ENCODE measurements at places on chromosomes 13 and 19.

- DNase-seq, result peak; percentile 42
Observed at GRCh38 chr19:10419200-10419645, 1.1 kb upstream of the PDE4A start.

DNA sequence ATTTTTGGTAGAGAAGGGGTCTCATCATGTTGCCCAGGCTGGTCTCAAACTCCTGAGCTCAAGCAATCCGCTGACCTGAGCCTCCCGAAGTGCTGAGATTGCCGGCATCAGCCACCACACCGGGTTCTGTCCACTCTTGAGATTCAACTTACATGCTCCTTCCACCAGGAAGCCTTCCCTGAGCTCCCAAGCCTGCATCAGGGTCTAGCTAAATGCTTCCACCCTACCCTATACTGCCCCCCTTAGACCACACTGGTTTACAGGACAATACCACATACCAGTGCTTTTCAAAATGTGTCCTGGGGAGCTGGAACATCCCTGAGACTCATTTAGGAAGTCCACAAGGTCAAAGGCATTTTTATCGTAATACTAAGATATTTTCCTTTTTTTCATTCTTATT is 15.1 kb upstream of the CACNG8 start:
- DNase-seq, result no peak

DNA sequence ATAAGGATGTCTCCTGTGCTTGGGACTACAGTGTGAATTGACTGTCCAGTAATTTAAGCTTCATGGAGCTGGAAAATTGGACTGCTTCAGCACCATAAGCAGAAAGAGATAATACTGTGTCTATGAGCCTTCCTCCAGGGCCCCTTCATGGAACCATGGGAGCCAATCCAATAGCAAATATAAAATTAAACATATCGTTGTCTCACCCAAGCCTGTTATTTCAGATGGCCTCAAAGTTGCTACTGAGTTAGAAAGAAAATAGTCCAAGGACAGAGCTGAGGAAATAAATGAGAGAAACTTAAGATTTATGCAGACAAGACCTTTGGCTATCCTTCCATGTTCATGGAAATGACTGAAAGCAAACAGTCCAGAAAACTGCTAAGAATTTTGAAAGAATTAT is 57.2 kb downstream of the TNFSF11 start:
- DNase-seq, result no peak

DNA sequence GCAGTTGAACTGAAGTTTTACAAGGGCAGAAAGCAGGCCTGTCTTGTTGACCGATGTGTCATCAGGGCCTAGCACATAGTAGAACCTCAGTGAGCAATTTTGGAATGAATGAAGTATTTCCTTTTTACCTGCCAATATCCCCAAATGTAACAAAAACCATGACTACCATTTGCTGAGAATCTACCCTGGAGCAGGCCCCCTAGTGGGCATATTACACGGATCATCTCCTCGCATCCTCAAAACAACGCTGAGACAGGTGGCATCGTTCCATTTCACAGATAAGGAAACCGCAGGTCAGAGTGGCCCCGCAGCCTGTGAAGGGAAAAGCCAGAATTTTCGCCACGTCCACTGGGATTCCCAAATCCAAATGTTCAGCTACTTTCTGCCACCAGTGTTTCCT is 77.9 kb downstream of the CACNA1A start:
- DNase-seq, result no peak

- no peak for DNase-seq
Observed at GRCh38 chr13:26956522-26957142, 196.0 kb upstream of the GPR12 start.

DNA sequence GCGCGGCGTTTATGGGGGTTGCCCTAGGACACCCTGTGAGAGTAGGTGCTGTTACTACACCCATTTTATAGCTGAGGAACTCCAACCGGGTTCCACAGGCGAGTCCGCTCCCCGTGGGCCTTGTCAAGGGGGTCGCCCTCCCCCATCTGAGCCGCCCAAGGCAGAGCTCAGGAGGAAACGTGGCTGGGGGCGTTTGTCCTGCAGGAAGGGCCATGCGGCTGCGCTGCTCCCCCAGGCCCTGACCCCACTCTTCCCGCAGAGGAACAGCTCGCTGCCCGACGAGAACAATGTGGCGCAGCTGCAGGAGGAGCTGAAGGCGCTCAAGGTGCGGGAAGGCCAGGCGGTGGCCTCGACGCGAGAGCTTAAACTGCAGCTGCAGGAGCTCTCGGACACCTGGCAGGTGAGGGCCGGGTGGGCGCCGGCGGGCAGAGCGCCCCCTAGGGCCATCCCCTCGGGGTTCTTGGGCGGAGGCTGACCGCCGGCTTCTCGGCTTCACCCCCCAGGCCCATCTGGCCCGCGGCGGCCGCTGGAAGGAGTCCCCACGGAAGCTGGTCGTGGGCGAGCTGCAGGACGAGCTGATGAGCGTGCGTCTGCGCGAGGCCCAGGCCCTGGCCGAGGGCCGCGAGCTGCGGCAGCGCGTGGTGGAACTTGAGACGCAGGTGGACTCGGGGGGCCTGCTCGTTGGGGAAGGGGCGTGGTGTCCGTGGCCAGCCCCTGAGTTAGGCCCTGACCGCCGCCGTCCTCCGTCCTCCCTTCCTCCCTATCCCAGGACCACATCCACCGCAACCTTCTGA is 12.4 kb downstream of the PRR36 start:
- DNase-seq, result no peak

DNA sequence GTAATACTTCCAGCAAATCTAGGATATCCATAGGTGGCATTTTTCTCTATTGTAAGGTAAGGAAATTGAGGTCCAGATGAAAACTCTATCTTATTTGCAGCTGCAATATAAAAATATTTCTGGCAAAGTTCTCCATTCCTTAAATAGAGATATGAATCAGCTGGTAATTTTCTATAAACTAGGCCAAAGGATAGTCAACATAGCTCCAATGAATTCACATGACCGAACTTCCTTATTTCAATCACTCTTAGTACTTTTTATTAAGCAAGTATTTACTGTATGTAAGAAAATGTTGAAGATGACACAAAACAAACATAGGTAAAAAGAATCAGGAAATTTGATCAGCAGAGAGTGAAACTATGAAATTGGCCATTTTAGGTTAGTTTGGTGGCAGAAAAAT is 13.0 kb upstream of the LCP1 start:
- no peak for DNase-seq

GRCh38 chr19:39276740-39277139 is 8.5 kb downstream of the IFNL2 start:
- no peak for DNase-seq

- peak; percentile 24 for DNase-seq
Observed at GRCh38 chr19:55173714-55174409, 6.2 kb downstream of the SYT5 start.

DNA sequence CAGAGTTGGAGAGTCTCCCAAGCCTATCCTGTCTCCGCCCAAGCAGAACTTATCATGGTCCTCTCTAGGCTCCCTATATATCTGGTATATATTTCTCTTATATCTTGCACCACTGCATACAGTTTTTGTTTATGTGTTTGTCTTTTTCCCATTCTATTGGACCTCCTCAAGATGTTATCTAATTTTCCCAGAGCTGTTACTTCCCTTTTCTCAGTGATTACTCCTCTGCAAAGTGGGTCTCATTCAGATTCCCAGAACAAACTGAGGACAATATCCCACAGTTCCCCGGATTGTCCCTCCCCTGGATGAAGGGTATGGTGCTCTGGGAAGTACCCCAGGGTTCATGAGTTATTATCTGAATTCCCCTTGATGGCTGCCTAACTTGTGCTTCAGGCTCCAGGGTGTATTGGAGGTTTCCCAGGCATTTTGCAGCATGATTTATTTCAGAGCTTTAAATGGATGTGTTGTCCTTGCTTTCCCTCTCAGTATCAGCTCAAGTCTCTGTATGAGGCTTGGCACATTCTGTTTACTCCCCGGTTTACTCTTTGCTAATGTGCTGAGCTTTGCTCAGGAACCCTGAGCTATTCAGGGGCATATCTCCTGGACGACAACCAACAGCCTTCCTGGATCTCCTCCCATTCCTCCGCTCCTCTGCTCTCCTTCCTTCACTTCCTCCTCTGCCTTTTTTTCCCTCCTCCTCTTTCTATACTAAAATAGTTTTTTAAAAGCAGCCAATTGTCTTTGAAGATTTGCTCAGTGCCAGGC is 329.3 kb downstream of the SPRY2 start:
- no peak for DNase-seq

GRCh38 chr19:7513809-7514642 is 1.9 kb upstream of the ZNF358 start:
- no peak for DNase-seq

All from stimulated activated effector memory CD8-positive, alpha-beta T cell treated with anti-CD3 and anti-CD28 coated beads, Interleukin-12 subunit alpha, Interleukin-12 subunit beta, amount 100 ng/mL, for 72 hours (primary cell).